ENCODE measurements at places on chromosomes 2 and 18.

GRCh38 chr2:20281876-20282275 lies 56.9 kb upstream of the SDC1 start:
- DNase-seq, result no peak

- DNase-seq, result no peak
Measured at GRCh38 chr18:7038330-7038851, 79.2 kb downstream of the LAMA1 start.

DNA sequence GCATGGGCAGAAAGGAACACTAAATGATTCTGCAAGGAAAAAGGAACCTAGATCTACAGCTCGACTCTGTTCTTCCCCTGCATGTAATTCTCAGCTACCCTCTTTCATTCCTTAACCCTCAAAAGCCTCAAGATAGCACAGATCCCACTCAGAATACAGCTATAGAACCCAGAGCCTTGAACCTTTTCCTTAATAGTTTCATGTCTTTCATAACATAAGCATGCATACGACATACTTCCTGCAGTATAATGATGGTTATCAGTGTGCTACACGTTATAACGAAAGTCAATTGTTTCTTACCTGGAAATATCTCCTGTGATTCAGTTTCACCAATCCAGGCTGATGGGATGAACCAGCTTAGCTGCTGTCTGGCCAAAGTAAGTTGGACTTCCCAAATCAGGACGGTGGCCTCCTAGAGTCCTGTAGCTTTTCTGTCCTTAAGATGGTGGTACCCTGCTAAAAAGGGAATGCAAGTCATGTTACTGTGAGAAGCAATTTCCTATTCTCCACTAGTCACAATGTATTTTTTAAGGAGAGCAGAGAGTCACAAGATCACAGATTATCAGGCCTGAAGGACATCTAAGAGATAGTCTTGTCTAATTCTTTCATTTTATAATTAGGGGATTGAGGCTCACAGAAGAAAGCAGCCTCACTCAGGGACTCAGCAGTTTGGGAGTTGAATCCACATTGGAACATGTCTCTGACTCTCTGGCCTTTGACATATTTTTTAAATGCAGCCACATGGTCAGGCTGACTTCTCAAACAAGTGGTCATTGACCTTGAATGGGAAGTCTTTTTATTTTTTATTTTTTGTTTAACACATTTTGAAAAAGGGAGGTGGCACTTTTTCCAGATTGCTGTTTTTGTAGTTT lies 41.8 kb downstream of the CYRIA start:
- DNase-seq, result no peak

DNA sequence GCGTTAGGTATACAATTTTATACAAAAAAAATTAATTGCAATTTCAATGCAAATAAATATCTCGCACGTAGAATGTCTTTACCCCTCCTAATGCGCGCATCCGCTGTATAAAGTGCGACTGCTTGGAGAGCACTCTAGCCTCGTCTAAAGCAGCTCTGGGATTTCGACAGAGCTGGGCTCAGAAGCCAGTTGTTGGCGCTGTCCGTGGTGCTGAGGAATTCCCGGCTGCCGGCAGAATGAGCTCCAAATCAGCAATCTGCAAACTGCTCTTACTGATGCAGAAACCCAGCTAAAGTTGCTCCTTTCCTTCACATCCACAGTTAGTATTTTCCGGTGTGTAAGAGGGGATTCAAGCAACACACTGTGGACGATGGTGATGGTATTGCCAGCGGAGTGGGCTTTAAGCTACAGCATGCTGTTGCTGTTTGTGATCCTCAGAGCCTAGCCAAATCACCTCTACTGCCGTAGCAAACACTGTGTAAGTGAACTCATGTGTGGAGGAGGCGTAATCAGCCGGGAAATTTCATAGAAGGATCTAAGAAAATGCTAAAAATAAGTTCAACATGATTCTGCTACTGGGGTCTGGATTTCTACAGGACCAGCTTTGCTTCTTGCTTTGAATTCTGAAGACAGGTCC lies at the start of gene VWC2L:
Gene VWC2L (plus strand): TSS at position 137 of the 637 bp plus-strand sequence. CDS start 3,140 bp downstream, outside the sequence.
- peak; percentile 68 for DNase-seq

GRCh38 chr2:160267022-160267421 lies 67.0 kb upstream of the ITGB6 start:
- DNase-seq, result no peak

GRCh38 chr2:129274038-129274415 lies 705.4 kb upstream of the RAB6C start:
- DNase-seq, result no peak

- DNase-seq, result no peak
Measured at GRCh38 chr2:127763776-127764175, 47.2 kb downstream of the WDR33 start.

DNA sequence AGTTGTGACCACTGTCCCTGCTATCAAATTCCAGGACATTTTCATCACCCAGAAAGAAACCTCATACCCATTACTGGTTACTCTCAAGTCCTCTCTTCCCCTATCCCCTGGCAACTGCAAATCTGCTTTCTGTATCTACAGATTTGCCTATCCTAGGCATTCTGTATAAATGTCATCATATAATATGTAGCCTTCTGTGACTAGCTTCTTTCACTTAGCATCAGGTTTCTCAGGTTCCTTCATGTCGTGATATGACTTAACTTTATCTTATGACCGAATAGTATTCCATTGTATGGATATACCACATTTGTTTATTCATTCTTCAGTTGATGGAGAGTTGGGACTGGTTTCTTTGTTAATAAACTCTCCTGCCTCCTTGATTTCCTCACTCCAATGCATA lies 60.5 kb downstream of the PMAIP1 start:
- no peak for DNase-seq

DNA sequence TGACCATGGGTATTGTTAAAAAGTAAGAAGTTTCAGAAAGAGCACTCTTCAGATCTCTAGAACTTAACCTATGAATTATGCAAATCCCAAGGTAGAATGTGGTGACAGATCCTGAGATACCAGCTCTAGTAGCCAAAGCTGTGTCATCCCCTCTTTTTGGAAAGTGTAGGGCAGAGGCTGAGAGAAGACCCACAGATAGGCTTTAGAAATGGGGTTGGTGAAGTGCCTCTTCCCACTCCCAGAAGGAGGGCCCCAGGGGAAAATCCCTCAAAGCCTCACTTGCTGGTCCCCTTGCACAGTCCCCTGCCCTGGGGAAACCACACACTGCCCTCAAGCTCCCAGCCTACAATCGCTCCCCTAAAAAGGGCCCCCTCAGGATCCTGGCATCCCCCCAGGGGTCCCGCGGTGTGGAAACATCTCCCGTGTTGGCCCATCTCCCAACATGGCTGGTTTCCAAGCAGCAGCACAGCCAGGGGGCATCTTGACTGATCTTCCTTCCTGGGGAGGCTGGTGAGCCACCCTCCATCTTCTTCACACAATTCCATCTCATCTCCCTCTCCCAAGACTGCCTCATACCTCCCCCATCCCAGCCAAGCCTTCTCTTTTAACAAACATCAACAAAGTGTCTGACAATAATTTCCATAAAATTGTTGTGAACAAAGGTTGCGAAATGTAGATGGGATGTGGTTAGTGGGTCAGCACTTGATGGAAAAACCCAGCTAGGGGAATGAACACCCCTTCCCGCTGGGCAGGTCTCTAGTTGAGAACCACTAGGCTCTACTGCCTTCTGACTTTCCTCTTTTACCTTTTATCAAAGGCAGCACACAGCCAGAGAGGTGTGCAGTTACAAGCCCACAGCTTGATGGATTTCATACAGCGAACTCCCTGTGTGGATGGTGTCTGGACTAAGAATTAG lies 25.1 kb downstream of the MAL start:
- DNase-seq, result no peak

GRCh38 chr2:141927536-141927935 lies 203.3 kb downstream of the LRP1B start:
- no peak for DNase-seq

DNA sequence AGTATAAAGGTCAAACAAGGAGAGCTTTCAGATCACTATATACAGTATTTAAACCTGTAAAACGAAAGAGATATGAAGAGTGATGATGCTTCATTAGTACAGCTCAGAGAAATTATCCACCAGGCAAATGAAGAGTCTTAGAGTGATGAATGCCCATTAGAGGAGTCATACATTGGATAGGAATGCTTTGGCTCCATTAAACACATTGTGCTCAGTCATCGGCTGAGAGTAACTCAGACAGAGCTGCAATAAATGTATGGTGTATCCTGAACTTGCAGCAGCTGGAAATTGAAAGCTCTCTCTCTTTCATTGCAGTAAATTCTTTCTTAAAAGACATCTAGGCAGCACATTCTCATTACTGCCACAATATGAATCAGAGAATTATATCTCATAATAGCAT lies 340.8 kb upstream of the SPHKAP start:
- no peak for DNase-seq

GRCh38 chr2:156019341-156019740 lies 313.2 kb downstream of the NR4A2 start:
- no peak for DNase-seq

DNA sequence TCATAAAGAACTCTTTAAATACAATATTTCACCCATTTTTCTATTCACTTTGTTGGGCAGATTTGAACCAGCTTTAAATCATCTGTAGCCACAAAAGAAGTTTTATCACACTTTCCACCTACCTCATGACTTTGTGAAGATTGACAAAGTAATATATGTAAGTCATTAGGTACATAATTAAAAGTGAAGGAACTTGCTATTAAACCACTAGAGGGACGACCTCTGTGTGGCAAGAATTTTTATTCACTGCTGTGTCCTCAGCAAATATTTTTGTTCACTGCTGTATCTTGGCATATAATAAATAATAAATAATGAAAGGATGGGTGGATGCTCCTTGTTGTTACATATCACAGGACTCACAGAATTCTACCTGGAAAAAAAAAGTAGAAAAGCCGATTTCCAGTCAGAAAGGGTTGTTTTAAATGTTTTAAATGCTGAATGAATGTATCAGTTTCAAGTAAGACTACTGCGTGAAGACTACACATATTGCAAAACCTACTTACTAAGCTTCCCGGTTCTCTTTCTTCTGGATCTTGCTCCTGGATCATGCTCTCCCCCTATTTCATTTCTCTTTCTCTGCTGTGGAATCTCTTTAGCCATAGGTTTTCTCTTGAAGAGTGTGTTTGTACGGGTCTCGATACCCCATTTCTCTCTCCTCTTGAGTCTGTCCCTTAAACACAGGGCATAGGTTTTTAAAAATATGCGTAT lies 44.8 kb downstream of the KCMF1 start:
- DNase-seq, result no peak

GRCh38 chr2:239674981-239675825 lies 274.4 kb upstream of the HDAC4 start:
- no peak for DNase-seq

- no peak for DNase-seq
Measured at GRCh38 chr2:182248362-182248761, 178.5 kb downstream of the PDE1A start.

- no peak for DNase-seq
Measured at GRCh38 chr2:236643480-236643879, 73.9 kb downstream of the ACKR3 start.

GRCh38 chr2:158297120-158297519 lies 159.4 kb downstream of the CCDC148 start:
- no peak for DNase-seq

- no peak for DNase-seq
Measured at GRCh38 chr2:133213651-133214050, 354.6 kb downstream of the NCKAP5 start.

- DNase-seq, result peak; percentile 66
Measured at GRCh38 chr2:9844576-9844975, 1.3 kb downstream of the TAF1B start.

DNA sequence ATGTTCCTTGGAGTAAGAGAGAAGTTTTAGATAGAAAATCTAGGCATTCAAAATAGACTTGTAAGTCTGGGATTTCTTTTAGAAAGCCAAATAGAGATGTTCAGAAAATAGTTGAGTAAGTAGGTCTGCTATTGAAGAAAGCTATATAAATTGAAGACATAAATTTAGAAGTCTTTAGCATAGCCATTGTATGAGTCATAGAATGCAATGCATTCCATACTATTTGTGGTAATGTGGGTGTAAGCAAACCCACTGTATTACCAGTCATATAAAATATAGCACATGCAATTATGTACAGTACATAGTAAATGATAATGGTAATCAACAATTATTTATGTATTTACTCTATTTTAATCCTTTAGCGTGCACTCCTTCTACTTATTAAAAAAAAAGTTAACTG lies 14.1 kb downstream of the MC4R start:
- no peak for DNase-seq

DNA sequence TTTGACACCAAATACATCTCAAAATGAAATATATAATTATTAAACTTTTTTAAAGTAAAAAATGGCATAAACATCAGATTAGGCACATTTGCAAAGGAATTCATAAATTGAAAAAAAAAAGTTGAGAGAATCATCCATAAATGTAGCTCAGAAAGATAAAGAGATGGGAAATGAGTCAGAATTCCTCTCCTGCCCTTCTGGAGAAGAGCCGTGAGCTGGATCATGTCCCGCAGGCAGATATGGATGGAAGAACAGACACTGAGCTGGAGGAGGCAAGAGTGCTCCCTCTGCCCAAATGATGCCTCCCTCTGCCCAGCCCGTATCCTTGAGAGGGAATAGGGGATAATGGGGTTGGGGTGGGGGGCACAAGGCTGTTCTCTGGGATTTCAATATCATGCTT lies 190.9 kb downstream of the TFCP2L1 start:
- no peak for DNase-seq

- no peak for DNase-seq
Measured at GRCh38 chr18:2442726-2443275, 128.5 kb downstream of the METTL4 start.

GRCh38 chr2:84906900-84907714 lies 1.7 kb downstream of the TMSB10 start:
- DNase-seq, result peak; percentile 78

DNA sequence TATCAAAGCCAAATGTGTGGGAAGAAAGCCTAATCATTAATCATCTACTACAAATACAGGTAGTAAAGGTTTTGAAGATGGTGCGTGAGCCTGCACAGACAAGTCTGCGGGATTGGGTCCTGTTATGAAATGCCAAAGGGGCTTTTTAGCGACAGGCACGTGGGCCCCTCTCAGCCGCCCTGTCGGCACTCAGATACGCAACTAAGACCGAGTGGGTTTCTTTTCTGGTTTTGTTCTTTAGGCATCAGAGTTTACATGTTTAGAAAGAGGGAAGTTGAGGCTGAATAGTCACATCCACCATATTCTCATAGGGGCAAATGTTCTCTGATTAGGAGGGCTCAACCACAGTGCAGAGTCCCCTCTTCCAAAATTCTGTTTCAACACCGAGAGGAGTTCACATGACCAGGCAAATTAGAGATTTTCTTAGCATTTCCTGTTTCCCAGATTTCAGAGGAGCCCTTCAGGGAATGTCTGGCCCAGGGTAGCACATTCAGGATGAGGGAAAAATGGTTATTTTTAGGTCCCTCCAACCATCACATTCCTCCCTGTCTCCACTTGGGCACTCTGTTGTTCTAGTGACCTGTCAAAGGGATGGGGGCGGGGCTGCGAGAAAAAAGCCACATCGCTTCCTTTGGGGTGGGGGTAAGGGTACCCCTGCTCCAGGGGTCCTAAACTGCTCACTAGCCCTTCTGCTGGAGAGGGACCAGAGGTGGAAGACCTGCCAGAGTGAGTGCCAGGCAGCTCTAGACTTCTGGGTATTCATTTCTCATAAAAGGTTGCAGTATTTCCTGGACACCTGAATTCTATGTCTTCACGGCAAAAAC lies 159.2 kb downstream of the BCL2 start:
- DNase-seq, result no peak
